ENCODE measurements at places on chromosomes 11 and 22.

- no peak for DNase-seq
Measured at GRCh38 chr11:25247336-25247735, 750.5 kb downstream of the LUZP2 start.

DNA sequence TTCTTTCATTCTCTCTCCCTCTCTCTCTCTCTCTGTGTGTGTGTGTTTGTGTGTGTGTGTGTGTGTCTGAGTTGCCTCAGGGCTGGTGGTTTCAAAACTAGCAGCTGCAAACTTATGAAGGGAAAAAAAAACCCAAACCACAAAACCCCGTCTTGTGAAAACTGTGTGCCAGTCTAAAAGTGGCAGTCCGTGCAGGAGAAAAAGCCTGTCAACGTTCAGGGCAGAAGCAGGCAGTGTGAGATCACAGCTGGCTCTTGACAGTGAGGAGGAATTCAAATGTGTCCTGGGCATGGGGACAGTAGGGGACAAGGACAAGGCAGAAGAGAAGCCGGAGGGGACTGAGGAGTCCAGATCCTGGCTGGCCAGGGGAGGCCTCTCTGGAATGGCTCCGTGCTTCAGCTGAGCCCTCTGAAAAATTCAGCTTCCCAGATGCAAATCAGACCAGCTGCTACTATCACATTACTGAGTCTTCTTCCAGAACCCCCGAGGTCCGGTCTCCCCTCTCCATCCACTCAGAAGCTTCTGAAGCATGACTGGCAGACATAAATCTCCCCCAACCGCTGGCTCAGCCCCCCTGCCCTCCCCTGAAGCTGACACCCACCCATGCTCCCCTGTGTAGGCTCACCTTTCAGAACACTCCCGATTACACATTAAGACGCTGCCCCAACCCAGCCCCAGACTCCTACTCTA lies 31.9 kb downstream of the FLI1 start:
- peak; percentile 74 for DNase-seq

DNA sequence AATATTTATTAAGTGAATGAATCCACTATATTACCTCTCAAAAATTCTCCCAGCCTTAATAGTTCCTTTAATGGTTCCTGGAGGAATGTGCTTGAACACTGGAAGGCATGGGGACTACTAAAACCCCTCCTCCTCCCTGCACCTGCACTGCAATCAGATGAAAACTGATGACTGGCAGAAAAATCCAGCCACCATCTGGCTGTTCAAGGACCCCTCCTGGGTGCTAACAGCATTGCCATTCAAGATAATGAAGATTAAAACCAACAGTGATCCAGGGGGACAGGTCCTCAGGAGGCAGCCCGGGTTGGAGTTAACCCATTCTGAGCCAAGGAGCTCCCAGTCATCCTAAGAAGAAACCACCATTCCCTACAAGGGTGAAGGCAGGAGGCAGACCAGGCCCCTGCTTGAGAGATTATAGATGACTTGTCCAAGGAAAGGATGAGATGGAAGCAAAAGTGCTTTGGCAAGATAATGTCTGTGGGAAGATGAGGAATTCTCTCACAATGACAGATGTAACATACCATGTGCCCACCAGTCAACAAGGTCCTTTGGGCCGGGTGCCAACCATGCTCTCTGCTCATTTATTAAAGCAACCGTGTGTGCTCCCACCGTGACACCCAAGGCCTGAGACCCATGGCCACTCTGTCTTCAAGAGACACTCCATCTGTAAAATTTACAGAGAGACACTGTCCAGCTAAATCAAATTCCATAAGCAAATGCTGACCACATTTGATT lies 90.6 kb downstream of the LARGE1 start:
- DNase-seq = no peak

DNA sequence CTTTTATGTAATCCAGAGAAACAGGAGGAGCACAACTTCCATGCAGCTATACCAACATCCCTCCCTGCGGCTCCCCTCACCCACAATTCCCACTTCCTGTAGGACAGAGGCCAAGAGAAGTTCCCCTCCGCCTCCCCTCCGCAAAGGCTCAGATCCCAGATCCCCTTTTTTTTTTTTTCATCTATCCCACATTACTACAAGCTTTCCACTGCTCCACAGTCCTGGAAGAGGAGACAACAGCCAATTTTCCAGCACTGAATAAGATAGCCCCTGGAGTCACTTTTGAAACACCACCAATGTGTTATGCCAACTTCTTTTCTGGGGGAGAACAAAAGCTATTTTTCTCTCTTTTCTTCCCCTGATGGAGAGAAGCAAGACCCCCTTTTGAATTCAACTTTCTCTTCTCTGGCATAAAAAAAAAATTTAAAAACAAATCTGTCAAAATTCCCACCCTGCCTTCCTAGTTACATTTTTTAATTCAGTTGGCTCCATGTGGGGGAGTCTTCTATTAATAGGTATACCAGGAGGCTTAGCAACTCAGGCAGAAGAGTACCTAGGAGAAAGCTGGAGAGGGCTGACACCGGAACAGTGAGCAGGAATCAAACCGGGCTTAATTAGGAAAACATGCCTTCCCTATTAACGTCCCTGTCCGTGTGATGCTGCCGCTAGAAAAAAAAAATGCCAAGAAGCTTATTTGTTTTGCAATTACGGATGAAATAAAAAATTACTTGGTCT lies 543.4 kb downstream of the BUD13 start:
- DNase-seq = no peak

DNA sequence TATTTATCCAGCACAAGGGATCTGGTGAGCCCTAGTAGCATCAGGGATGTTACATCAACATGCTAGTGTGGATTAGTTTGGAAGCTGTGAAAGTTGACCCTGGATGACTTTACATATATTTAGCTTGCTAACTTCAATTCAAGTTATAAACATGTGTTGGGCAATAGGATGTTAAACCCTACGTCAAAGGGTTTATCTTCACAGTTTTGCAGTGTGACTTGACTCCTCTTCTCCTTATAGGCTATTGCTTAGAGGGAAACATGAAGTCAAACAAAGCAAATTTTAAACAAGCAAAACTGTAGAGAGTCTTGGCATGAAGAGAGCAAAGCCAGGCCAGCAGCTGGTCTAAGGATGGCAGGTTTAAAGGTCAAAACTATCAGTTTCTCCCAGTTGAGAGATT lies 11.3 kb upstream of the CTSC start:
- no peak for DNase-seq

GRCh38 chr11:62545437-62546243 lies 966 bp downstream of the AHNAK start:
- DNase-seq = peak; percentile 91

DNA sequence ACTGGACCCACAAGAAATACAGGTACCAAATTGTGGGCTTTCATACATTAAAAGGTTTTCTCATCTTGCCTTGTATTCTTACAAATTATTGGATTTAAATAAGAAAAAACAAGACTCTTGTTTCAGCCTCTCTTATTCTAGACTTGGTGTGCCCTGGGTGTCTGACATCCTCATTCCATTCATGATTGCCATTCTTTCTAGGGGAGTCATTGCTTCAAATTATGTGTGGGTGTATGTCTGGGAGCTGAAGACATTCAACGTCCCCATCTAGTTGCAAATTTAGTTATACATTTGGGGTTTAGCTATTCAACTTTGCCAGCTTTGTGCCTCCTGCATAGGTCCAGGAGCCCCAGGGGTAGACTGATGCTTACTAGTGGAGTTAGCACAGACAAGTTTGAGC lies 18.1 kb downstream of the MAML2 start:
- no peak for DNase-seq

DNA sequence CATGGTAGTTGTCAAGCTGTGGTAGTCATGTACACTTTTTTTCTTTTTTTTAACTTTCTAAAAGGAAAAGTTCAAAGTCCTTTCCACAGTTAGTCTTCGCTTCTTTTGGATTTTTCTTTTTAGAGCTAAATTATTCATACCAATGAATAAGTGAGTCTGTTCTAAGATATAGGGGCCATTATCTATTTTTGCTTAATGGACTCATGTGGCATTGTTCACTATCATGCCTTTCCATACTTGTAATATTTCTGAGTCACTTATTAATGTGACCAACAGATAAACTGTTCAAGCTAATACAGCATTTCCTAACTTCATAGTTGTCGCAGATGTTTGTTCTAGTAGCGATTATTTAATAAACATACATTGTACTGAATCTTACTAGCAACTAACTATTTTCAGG lies 8.0 kb upstream of the B3GNT6 start:
- DNase-seq = no peak

- DNase-seq = no peak
Measured at GRCh38 chr11:111095327-111095726, 150.2 kb upstream of the POU2AF2 start.
